ENCODE measurements at places on chromosomes 2 and 18.

GRCh38 chr2:16194096-16194390 is 253.7 kb downstream of the MYCN start:
- DNase-seq = no peak

DNA sequence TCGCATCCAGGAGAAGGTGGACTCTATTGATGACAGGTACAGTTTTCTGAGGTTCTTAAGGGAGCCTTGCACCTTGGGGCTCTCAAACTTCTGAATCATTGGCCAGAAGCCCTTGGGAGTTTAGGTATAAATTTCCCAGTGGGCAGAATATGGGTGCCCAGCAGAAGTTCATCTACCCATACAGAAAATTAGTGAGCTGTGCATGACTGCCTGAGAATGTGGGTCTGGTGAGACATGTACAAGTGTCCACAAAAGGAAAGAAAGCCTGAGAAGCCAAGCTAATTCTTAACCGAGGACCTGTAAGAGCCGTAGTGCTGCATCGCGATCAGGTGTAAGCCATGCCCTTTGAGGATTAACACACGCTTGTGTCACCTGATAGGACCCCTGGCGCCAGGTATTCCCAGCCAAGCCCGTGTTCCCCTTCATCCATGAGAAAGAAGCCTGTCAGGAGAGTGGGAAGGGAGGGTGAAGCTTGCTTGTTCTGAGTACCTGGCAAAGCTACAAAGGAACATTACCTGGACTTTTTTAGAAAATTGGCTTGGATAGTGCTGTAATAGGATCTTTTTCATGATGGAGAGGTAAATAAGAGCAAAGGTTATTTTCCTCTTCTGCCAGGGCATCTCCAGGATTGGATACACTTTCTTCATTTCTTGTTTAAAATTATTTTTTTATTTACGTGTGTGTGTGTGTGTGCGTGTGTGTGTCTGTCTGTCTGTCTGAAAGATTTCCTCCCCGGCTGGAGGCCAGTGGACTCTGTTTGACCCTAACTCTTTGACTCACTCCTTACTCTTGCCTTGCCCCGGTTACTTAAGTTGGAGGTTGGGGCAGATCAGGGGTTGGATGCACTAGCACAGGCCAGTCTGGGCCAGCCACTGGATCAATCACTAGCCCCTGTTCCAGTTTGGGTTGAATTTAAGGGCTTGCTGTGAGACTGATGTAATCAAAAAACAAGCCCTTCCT is 90.4 kb upstream of the EML6 start:
- no peak for DNase-seq

DNA sequence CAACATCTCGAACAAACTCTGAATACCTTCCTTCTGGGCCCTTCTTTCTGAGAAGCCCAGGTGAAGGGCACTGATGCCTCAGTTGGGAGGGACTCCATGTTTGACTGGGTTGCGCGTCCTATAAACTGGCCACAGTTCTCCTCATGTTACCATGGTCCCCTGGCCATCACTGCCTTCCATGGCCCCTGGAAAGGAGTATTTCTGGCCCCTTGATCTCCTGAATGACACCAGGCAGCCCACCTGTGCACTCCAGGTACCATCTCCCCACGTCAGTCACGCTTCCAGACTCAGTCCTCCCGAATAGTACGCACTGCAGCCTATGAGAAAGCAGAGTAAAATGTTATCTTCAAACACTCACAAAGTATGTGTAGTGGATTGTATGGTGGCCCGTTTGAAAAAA is 73.9 kb downstream of the ACKR3 start:
- DNase-seq = no peak

DNA sequence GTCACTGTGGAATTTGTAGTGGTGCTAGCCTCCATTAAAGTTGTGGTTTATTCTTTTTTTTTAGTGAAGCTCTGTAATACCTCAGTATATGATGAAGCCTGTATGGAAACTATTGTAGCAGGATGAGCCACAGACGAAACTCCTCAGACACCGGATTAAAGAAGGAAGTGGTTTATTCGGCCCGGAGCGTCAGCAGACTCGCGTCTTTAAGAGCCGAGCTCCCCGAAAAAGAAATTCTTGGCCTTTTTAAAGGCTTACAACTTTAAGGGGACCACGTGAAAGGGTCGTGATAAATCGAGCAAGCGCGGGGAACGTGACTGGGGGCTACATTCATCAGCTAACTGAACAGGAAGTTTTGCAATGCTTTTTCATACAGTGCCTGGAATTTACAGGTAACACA is 8.1 kb upstream of the CCL20 start:
- DNase-seq = no peak

DNA sequence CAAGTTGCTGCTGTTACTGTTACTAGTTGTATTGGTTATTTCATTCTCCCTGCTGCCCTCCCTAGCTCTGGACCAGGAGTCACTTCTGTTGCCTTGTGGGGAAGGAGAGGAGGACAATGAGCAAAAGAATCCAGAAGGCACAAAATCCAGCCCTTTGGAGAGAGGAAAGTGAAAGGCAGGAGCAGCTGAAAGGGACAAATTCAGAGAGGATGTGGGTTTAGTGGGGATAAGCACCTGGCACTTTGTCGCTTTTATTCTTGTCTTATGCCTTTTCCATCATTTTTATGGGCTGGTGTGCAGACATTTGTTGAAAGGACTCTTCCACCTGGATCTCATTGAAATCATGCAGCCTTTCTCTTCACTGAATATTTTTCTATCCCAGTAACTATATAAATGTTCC is 24.3 kb upstream of the LTBP1 start:
- no peak for DNase-seq

- no peak for DNase-seq
Observed at GRCh38 chr2:8263901-8264300, 418.0 kb upstream of the ID2 start.

DNA sequence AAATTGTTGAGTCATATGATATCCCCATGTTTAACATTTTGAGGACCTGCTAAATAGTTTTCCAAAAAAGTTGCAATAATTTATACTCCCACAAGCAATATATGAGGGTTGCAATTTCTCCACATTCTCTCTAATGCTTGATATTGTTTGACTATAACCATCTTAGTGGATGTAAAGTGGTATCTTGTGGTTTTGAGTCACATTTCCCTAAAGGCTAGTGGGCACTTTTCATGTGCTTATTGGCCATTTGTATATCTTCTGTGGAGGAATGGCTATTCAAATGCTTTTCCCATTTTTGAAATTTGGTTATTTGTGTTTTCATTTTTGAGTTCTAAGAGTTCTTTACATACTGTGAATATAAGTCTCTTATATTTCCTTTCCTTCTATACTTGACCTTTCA is 82.7 kb downstream of the SCG2 start:
- DNase-seq = no peak

DNA sequence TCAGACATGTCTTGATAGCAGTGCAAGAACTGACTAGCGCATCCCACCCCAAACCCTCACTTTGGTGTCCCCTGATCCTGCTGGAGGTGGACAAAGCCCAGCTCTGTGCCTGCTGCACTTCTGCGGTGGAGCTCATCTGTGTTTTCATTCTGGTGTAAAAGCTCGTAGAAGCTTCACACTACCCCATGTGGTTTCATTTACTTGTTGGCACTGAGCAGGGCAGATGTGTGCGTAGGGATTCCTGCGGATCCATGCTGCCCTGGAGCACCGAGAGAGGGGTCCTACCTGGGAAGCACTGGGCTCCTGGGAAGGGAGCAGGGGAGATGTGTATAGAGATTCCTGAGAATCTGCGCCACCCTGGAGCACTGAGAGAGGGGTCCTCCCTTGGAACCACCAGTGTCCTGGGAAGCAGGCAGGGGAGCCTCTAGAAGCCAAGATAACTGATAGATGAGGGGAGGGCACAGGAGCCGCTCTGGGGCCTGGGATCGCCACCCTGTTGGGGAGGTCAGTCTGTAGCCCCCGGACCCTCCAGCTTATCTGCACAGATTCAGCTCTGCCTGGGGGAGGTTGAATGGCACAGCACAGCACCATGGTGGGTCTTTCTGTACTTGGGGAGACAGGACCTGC is 106.9 kb upstream of the OTOS start:
- DNase-seq = no peak

GRCh38 chr18:64244571-64244970 is 95.7 kb upstream of the LINC00305 start:
- no peak for DNase-seq

DNA sequence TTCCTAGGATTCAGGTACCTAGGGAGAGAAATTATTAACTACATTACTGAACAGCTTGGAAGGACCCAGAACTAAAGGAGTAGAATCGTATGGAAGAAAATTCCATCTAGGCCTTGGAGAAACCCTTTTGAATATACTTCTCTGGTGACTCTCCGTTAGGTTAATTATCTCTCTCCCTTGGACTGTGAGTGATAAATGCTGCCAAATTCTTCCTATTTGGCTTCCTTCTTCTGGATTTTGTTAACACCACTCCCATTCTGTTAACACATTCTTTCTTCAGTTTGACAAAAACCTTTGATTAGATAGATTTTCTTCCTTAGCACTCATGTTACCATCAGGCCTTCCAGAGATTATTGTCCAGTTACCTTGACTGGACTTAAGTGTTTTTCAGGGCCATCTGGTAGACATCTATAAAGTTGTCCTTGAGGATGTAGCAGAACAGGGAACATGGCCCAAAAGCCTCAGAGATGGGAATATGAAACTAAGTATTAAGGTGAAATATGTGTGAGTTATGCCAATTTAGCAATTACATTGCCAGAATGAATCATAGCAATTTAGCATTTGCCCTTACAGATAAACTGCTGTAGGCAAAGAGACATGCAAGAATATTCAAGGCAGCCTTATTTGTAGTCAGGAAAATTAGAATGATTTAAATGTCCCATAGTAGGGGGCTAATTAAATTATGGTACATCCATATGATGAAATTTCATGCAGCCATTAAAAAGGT is 6.7 kb downstream of the CYP27A1 start:
- no peak for DNase-seq

DNA sequence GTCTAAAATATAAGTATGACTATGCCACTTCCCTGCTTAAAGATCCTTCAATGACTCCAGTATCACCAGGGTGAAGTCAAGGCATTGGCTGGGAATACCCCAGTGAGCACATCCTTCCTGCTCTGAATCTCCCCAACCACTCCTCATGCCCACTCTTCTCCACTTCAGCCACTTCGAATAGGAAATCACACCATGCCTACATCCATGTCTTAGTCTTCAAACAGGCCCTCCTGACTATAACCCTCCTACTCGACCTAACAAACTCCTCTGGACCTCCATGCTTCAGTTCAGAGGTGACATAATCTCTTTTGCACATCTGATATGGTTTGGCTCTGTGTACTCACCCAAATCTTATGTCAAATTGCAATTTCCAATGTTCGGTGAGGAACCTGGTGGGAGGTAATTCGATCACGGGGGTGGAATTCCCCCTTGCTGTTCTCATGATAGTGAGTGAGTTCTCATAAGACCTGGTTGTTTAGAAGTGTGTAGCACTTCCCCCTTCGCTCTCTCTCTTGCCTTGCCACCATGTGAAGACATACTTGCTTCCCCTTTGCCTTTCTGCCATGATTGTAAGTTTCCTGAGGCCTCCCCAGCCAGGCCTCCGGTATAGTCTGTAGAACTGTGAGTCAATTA is 87.8 kb upstream of the TFCP2L1 start:
- DNase-seq = no peak

- no peak for DNase-seq
Observed at GRCh38 chr2:83143946-83144345, 1315.1 kb downstream of the SUCLG1 start.

- no peak for DNase-seq
Observed at GRCh38 chr2:1210352-1210751, 202.9 kb upstream of the TPO start.

- no peak for DNase-seq
Observed at GRCh38 chr18:28802546-28802945, 625.6 kb upstream of the CDH2 start.

GRCh38 chr2:208249296-208249695 is 5.6 kb downstream of the IDH1 start:
- no peak for DNase-seq

DNA sequence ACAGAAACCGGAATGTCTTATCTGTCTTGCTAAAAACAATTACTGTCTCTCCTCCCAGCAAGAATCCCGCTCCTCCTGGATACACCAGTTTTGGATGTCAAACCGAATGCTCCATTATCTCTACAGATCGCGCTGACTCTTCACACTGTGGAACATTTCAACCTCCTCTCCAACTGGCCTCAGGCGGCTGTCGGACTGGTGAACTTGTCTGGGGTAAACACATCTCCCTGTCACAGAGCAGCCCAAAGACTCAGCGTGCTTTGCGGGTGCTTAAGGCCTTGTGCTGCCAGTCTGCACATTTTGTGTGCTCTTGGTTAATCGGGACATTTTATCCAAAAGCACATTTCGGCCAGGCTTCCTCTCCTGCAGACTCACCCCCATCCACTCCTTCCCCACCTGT is 173.1 kb downstream of the ICOS start:
- DNase-seq = no peak

DNA sequence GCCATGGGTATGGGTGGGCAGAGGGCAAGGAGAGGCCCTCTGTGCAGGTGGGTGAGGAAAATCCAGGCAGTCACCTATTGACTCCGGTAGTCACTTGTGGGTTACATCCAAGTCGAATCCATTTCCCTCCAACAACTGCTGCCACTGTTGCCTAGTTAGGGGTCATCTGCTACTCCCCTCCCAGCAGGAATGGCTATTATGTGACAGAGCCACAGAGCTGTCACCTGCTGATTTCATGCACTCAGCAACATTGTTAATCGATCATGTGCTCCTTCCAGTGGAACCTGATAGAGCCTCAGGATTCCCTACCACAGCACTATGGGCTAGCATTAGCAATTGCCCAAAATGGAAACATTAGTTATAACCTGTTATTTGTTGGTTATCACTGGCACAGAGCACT is 31.4 kb downstream of the POLR1A start:
- DNase-seq = no peak

GRCh38 chr2:138779406-138779780 is 797 bp downstream of the NXPH2 start:
- DNase-seq = no peak

DNA sequence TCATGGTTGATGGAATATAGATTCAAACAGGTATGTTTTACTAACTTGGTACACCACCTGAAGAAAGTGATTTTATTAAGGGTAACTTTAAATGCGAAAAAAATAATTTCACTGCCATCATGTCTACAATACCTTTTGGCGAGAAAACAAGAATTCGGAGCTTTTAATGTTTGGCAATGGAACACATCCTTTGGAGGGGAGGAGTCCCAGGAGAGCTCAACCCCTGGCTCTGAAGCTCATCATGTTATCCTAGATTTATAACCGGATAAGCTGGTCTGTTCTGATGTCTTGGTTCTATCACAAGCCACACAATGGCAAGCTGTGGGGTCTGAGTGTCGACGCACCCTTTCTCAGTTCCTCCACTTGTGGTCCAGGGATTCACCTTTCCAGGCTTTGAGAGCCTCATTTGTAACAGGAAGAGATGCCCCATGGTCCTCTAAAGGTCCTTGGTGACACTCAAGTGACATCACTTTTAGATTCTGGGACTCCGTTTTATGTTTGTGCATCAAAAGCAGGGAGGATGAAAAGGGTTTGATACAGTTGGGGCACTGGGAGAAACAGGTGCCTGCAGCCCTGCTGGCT is 172.7 kb downstream of the BCL2 start:
- DNase-seq = no peak

Data from SK-N-MC (cell line).